ENCODE measurements at places on chromosomes 4 and X.

GRCh38 chr4:153799694-153800074, 10.8 kb upstream of the SFRP2 start:
- DNase-seq, result no peak

DNA sequence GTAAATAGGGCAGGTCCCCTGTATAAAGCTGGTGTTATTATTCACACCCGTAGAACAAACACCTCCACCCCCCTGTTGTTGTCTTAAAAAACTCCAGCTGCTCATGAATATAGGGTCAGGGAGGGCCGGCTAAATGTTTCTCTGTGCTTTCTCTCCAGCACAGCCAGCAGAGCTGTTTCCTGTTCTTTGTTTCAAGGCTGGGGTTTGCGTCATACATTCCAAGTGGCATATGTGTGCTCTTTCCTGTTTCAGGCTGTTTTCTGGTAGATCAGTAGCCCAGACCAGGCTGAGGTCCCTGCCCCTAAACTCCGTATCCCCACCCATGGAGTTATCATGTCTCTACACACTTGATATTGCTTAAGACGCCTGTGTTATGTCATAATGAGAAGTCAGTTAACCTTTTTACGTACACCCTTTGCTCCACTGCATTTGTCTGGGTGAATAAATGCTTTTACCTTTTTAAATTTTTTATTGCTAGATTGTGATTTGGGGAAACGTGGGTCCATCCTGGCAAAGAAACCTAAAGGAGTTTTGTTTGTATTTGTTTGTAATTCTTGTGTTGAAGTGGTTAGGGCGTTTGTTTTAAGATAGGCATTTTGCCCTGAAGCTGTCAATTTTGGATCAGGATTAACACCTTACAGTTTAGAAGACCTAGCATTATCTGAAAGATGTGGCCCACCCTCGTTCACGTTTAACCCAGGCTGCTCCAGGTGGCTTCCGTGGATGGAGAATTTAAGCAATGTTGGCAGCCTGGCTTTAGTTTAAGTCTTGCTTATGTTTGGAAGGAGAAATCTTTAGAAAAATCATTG, 3.3 kb downstream of the KLF3 start:
- DNase-seq, result peak; percentile 81

DNA sequence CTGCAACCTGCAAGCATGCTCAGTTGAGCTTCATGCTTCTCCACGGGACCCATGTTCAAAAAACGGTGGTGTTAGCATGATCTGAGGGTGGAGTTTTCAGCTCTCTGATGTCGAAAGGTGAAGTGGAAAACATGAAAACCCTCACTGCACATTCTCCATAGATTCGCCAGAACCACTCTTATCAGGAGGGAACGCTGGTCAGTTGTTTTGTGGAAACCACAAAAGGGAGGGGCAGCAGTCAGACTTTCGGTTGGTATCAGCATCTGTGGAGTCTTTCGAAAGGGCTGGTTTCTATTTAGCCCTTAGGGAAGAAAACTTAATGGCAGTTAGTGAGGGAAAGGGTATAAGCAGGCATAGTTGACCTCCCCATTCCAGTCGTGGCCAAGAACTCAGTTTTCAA, 12.6 kb downstream of the PPA2 start:
- DNase-seq, result no peak

DNA sequence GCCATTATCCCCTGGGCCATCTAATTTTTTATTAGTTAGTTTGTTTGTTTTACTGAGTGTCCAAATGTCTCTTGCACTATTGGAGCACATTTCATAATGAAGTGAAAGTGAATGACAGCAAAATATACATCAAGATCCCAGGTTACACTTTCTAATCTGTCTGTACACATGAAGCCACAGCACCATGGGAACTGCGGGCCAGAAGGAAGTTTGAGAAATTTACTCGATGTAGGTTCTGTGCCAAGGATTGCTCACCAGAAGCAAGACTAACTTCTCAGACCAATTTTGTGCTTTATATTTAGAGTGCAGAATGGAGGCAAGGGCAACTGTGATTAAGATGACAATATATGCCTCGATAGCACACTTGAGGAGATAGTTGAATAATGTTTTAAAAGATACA, 258.0 kb downstream of the COL25A1 start:
- DNase-seq, result no peak

DNA sequence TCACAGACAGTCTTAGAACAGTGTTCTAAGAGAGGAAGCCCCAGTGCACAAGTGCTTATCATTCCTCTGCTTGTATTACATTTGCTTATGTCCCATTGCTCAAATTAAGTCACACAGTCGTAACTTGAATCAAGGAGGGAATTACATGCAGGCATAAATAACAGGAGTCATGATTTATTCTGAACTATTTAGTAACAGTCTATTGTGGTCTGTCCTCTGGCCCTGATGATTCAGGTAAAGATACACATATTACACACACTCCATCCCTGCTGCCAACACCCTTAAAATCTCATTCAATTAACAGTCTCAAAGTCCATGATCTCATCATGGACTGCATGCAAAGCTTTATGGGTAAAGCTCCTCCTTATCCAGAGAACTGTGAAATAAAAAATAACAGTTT, 60.1 kb downstream of the GRIA2 start:
- no peak for DNase-seq

- no peak for DNase-seq
Measured at GRCh38 chr4:3168029-3168428, 80.9 kb upstream of the MSANTD1 start.

Data from SHP77 treated with DMSO at 0.1 percent for 48 hours (cell line).